ENCODE measurements at places on chromosomes 13 and 19.

DNA sequence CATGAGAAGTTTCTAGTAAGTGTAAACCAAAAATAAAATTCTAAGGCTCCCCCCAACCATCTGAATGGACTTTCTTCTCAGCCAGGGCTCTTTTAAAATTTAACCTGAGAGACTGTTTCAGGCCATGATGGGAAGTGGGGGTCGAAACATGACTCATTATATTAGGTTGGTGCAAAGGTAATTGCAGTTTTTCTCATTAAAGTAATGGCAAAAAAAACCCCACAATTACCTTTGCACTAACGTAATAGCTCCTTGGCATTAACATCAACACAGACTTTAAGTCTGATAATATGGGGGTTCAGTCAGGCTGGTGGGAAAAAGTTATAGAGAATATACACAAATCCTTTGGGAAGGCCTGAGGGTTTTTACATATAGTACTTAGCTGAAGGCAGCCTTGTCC, 9.4 kb upstream of the SPART start:
- DNase-seq: no peak

GRCh38 chr13:87089391-87089790, 581.8 kb upstream of the SLITRK5 start:
- DNase-seq: no peak

- DNase-seq: no peak
These were observed 30.5 kb upstream of the TUBGCP3 start for GRCh38 chr13:112618501-112618900.

DNA sequence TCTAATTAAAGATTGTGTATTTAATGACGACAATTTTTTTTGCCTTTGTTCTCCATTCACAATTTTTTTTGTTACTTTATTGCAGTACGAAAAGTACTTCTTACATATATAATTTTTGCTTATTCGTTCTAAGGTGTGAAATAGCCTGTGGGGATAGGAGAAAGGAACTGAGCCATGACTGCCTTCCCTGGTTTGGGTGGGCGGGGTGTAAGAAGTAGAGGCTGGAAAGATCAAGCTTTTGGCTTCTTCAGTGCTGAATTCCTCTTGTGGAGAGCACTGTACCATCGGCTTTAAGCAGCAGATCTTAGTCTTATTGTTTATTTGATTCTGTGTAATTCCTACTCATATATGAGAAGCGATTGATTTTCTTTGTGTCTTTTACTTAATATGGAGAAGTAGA, 115.8 kb downstream of the NBEA start:
- no peak for DNase-seq

DNA sequence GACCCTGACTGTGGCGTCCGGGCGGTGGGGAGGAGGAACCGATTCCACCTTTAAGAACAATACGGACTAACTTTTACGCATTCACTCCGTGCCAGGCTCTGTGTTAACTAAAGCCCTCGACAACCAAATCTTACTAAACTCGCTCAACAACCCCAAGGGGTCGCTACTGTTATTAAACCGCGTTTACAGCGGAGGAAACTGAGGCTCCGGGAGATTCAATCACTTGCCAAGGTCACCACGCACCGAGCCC, 1.2 kb downstream of the SAMD1 start:
- no peak for DNase-seq

DNA sequence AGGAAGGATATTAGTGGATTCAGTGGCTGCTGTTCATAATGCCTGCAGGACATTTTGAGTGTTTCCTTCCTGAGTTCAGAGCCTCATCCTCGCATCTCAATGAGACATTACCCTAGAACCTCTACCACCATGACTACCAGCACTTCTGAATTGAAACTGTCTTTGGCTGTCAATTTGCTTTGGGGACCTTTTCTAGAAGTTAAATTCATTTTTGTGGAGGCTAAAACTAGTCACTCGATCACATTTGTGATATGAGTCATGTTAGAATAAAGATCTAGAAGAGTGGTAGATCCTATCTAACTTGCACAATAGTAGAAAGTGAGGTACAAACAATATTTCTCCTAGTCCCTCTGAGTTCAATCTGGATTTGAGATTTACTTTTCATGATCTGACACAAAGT, 124.9 kb downstream of the KCNRG start:
- no peak for DNase-seq

DNA sequence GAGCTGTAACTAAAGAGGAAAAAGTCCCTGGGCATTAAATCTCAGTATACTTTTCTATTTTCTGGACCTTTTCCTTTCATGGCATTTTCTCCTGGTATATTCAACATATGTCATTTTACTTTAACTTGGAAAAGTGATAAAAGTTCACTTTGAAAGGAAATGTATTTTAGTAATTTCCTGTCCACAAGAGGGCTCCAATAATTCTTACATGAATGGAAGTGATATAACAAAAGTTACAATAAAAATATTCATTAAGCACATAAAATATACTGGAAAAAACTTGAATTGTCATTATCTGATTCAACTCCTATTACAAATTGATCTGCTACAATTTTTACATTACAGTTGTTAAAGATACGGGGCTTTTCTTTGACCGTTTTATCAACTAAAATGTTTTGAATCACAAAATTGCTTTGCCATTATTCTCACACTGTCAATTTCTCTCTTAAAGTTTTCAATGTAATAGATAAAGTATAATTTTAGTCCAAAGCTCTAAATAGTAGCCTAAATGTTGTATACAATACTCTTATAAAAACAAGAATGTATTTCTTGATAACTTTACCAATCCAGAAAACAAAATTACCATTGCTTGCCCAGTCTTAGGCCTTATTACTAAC, 4.9 kb downstream of the UBL3 start:
- DNase-seq: no peak

- no peak for DNase-seq
These were observed 384.3 kb downstream of the HS6ST3 start for GRCh38 chr13:96474181-96474557.

DNA sequence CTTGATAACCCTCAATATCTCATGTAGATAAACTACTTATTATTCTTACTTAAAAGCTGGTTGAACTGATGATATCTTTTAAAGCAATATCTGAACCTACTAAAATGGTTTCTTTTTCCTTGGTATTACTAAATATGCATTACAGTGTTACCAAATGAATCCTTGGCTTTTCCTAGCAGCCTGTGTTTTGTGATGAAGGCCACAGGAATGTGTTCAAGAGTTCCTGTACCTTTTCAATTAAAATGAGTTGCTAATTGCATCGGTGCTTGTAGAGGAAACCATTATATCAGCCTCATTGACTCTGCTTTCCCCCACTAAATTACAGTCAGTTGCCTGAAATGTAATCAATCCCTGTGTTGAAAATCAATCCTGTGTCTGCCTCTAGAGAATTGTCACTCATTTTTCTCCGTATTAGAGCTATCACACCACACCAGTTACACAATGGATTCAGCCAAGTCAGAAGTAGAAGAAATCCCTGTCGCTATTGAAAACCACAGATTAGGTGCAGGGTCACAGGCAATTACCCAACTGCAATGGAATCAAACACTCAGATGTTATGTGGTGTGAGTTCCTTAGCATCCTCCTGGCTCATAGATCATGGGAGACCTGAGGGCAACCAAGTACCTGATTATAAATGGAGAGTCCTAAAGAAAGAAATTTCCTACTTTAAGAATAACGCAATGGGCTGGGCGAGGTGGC, 13.3 kb downstream of the FAM216B start:
- no peak for DNase-seq

GRCh38 chr19:48489608-48490216, 20.5 kb downstream of the CYTH2 start:
- DNase-seq: peak; percentile 82

DNA sequence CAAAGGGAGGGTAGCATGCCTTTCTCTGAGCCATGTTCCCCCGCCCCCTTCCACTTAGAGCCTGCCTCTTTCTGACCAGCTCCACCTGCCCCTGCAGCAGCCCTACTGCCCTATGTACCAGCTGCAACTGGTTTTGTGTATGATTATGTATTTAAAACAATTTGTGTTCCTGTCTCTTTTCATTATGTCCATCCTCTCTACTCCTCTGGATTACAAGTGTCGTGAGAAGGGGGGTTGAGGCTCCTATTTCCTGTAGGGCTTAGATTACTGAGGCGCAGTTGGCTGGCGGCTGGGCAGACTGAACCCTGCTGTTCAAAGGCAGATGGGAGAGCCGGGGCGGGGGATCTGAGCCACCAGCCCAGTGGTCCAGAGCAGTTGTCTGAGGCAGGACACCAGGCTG, 213.3 kb downstream of the KCNRG start:
- DNase-seq: no peak

GRCh38 chr19:42323852-42324654, 1.4 kb upstream of the MEGF8 start:
- peak; percentile 30 for DNase-seq

GRCh38 chr19:57947419-57948134, at the start of gene ZNF256:
Gene ZNF256, minus strand, starts transcription at chr19:57947706. Its CDS starts 232 bp downstream, at chr19:57947474.
- DNase-seq: peak; percentile 95

GRCh38 chr13:112251930-112252585, 124.1 kb upstream of the SPACA7 start:
- DNase-seq: no peak

DNA sequence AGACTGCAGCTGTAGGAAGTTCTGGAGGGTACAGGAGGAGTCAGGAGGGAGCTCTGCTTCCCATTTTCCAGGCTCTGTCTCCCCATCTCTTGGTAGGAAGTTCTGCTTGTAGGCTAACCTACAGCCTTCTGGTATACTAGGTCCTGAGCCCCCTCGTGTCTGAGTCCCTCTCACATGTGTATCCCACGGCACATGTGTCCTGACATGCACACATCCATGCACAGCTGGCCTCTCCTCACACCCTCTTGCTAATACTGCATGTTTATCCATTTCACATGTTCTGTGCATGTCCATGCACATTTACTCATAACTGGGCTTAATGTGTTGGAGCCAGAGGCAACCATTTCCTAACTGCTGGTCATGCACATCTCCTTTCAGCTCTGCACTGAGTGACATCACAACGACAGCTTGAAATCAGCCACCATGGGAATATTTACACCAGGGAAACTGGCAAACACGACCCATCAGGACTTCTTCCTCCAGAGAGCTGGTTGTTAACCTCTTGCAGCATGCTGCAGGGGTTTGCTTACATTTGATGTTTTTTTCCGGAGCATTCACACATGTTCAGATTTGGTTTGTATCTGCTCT, 3.0 kb downstream of the CD209 start:
- DNase-seq: no peak

GRCh38 chr19:29239213-29239776, 26.3 kb upstream of the UQCRFS1 start:
- no peak for DNase-seq

DNA sequence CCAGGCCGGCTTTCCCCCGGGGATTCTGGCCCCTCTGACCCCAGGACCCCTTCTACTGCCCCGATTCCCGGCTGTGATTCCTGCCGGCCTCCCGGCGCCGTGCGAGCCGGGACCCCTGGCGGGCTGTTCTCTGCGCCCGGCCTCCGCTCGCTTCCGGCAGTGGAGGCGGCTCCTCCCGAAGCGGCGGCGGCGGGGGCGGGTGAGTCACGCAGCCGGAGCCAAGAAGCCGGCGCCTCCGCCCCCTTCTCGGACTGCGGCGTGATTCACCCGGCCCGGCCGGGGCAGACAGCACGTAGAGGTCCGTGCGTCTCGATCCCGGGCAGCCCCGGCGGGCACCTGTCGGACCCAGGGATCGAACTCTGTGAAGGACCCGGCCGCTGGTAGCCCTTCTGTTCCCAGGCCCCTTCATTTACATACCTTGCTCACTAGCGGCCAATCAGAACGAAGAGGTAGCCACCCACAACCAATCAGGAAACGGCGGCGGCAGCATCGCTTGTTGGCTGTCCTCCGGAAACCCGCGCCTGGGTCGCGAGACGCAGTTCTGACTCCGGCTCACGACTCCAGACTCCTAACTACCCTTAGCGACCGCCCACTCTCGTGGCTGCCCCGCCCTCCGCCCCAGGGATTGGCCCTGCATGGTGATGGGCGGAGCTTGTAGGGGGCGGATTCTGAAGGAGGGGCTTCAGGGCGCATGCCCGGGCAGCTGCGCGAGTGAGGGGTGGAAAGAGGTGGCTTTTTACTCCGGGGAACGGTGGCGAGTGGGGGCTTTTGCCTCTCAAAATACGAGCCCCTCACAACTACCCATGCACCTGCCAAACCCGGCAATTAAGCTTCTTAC, at the start of gene SERTAD1:
Gene SERTAD1, minus strand, starts transcription at position 543 of the 838 bp plus-strand sequence. CDS start 2,446 bp downstream, outside the sequence.
- peak; percentile 100 for DNase-seq

GRCh38 chr13:62173958-62174357, 758.3 kb upstream of the PCDH20 start:
- no peak for DNase-seq

GRCh38 chr13:29059800-29060199, 239.7 kb downstream of the MTUS2 start:
- no peak for DNase-seq

DNA sequence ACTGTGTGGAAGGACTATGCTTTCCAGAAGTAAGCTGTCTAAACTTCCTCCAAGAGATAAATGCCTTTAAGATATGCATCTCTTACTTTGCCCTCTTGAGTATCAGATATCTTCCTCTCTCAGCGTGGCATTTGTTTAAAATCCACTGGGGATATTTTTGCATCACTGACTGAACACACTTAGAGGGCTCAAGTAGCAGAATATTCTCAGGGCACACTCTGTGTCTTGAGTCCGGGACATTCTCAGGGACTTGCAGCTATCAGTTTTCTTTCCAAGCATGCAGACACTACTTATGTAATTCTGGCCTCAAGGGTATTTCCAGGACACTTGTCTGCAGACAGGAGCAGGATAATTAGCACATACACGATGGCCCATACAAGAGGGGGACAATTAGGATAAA, 84.7 kb downstream of the ERCC5 start:
- no peak for DNase-seq

- no peak for DNase-seq
These were observed 127.2 kb upstream of the UBL3 start for GRCh38 chr13:29977476-29978120.

- DNase-seq: no peak
These were observed 1.4 kb downstream of the PEPD start for GRCh38 chr19:33520048-33520643.

DNA sequence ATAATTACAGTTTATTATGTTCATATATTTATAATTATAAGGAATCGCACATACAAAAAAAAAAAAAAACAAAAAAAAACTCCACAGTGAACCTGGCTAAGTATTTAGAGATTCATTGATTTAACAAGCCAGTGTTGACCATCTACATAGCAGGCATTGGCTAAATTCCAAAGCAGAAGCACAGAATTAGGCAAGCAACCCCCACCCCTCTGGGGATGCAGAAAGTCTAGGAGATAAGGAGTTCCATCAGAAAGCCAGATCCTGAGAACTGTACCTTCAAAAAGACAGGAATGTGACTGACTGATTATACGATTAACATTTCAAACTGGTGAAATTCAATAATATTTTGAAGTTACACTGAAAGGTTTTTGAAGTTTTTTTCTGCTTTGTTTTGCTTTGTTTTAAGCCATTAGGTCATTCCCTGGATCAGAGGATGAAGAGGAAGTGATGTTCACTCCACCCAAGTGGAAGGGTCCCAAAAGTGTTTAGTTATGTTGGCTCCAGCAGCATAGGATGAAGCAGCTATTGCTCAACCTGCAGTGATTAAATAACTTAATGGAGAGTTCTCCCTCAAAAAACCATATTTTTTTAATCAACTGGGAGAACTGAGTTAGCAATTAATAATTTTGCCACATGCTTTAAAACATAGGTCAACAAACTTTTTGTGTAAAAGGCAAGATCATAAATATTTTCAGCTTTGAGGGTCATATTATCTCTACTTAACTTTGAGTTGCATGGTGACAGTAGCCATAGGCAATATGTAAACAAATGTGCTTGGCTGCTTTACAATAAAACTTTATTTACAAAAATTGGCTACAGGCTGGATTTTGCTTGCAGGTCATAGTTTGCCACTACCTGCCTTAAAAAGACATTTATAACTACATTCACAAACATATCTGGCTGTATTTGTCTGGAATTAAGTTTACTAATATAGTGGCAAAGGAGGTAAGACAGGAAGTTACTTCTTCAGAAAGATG, 49.6 kb downstream of the DOCK9 start:
- DNase-seq: no peak

- DNase-seq: no peak
These were observed 964 bp downstream of the SPINT2 start for GRCh38 chr19:38265213-38265861.
